Activated CD8-positive, alpha-beta memory T cell treated with anti-CD3 and anti-CD28 coated beads for 1 hour (primary cell): ENCODE measurements at places on chromosomes 2 and 18.

GRCh38 chr18:47215554-47216138, 35.8 kb downstream of the SKOR2 start:
- no peak for DNase-seq

- no peak for DNase-seq
These were observed 22.7 kb downstream of the LDLRAD4 start for GRCh38 chr18:13241083-13241892.

- DNase-seq: no peak
These were observed 196.5 kb downstream of the LNPK start for GRCh38 chr2:175805442-175806124.

DNA sequence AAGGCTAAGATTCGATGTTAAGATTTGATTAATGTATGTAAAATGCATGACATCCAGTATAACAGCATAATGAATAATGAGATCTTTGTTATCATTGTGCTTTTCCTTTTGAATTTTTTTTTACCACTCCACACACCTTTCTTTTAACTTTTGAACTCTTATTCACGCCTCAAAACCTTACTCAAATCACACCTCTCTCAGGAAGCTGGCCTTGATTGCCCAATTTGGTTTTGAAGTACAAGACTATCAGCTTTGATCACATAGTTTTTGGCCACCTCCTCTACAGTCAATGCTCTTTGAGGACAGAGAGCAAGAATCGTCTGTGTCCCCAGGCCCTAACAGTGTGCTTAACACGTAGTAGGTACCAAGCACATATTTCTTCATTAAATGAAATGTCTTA, 29.9 kb upstream of the SLC9A2 start:
- DNase-seq: no peak

GRCh38 chr2:26182441-26182840, 9.6 kb downstream of the GAREM2 start:
- no peak for DNase-seq

DNA sequence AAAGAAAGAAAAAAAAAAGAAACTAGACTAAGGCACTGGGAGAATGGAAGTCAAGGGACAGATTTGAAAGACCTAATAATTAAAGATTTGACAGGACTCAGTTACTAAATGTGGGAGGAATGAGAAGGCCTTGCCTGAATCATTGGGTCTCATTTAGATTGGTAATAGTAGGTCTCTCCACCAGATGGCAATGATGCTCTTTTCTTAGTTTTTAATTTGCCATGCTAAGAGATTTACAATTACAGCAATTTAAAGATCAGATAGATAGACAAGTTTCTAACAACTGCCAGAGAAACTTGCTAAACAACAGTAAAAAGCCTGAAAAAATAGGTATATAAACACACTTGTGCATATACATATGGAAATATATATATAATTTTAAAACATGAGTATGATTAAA, 153.0 kb downstream of the TMEM247 start:
- DNase-seq: no peak

GRCh38 chr2:119424284-119425118, 7.2 kb upstream of the TMEM37 start:
- DNase-seq: no peak

DNA sequence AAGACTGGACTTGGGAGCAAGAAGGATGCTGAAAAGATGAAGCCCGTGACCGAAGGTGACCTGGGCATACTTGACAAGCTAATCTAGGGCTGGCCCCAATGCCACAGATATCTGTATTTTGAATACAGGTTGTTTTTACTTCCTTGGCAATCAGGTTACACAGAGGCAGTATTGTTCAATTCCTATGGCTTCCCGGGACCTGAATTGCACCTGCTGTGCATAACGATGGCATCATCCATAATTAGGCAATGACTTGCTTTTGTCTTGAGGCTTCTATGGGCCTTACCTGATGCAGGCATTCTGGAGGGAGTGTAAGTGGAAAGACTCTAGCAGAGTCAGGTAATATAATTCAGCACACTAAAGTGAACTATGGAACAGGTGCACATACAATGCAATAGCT, 60.6 kb upstream of the CUL3 start:
- no peak for DNase-seq

GRCh38 chr2:145682546-145683157, 1162.7 kb upstream of the ZEB2 start:
- DNase-seq: no peak

DNA sequence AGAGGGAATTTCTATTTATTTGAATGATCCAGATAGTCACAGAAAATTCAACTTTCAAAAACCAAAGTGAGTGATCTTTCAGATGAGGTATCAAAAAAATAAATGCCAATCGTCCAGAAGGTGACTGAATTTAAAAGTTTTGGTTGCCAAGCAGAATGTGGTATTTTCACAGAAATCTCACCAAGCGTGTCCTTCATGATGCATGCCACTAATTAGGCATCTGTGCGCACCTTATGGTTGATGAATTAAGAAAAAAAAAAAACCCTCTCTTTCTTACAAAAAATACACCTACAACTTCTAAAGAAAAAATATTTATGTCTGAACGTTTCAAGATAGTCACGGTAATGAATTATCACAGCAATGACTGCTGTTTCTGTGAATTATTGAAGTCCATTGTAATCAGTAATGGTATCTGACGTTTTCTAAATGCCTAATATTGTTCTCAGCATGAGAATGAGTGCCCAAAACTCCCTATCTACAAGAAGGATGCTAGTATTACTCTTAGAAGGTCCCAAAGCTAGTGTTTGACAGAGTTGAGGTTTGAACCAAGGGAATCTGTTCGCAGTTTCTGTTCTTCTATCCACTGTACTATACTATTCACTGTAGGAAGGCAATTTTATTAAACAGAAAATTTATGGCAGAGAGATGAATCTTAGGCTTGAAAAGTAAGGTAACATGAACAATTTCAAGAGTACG, 219.6 kb upstream of the NETO1 start:
- no peak for DNase-seq

GRCh38 chr2:29724282-29724681, 197.1 kb downstream of the ALK start:
- no peak for DNase-seq

GRCh38 chr2:133794114-133794513, 225.9 kb upstream of the NCKAP5 start:
- no peak for DNase-seq

DNA sequence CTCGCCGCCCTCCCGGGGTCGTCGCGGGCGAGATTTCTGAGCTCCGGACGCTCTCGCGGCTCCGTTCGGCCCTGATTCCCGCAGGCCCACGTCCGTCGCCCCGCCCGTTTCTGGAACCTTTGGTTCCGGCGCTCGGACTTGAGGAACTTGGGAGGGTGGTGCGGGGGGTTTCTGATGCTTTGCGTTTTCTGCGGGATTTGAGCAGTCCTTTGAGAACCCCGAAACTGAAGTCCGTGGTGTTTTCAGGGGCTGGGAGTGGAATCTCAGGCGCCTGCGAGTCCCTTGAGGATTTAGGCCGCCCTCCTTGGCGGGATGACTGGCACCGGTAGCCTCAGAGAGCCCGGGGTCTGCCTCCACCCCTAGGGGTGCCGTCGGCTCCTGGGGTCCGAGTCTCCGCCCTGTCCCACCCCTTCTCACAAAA, 336 bp downstream of the THNSL2 start:
- DNase-seq: no peak

GRCh38 chr2:172937884-172938712, 137.5 kb upstream of the MAP3K20 start:
- DNase-seq: no peak

GRCh38 chr2:27627963-27628766, 647 bp downstream of the CCDC121 start:
- DNase-seq: no peak

GRCh38 chr2:134522496-134523455, 196.0 kb downstream of the TMEM163 start:
- no peak for DNase-seq

GRCh38 chr2:198371329-198371728, 566.9 kb downstream of the PLCL1 start:
- DNase-seq: no peak

DNA sequence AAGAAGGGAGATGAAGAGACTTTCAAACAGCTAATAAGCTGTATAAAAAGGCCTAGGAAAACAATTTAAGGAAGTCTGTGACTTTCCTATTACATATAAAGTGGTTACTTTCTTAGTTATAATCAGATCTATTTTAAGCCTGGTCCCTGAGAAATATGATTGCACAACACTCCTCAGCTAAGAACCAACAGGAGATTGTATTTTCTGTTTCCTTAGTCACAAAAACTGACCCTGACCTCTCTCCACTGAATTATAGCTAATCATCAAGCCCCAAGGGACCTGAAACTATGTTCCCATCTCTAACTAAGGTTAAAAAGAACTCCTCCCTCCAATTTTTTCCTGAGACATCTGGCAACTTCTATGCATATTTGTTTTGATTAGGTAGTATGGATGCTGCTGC, 106.9 kb downstream of the ROCK1 start:
- no peak for DNase-seq
